ENCODE measurements at places on chromosomes 6 and 20.

DNA sequence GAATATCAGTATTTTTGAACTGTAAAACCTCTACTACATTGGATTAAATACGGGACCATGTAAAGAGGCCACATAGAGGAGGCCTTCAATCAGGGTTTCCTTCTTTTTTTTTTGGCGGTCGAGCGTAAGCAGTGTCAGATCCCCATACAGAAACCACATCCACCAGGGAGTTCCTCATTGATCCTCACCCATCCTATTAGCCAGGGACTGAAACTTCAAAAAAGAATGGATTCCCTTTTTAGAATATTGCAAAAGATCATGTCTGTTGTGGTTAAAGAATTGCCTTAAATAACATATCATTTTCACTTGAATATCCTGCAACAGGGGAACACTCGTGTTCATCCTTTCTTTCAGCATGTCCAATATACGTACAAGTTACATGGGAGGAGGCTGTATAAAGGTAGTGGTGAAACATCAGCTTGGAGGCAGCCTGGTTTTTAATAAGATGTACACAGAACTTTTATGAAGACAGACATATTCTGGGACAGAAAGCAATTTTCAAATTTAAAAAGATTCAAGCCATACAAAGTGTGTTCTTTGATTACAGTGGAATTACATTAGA lies 96.1 kb downstream of the PPP1R14C start:
- no peak for DNase-seq

DNA sequence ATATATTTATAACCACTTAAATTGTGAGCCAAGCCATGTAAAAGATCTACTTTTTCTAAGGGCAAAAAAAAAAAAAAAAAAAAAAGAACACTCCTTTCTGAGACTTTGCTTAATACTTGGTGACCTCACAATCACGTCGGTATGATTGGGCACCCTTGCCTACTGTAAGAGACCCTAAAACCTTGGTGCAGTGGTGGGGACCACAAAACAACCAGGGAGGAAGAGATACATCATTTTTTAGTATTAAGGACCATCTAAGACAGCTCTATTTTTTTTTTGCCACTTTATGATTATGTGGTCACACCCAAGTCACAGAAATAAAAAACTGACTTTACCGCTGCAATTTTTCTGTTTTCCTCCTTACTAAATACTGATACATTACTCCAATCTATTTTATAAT lies 22.9 kb downstream of the PRDM1 start:
- DNase-seq, result no peak

- no peak for DNase-seq
These were observed 297.8 kb downstream of the ZFAND3 start for GRCh38 chr6:38117281-38117680.

DNA sequence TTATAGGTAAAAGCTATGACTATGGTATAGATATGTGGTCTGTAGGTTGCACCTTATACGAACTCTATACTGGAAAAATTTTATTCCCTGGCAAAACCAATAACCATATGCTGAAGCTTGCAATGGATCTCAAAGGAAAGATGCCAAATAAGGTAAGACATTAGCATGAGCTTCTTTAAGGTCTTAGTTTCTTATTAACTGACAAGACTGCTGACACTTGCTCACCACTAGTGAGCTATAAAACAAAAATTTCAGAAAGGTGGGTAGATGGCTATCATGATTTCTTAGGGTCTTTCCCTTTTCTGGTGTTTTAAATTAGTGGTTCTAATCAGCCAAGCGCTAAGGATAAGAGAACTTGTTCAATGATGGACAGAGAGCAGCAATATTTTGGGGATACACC lies 21.9 kb downstream of the FAM217A start:
- DNase-seq, result no peak

- no peak for DNase-seq
These were observed 257.8 kb downstream of the RNGTT start for GRCh38 chr6:88705601-88706000.

DNA sequence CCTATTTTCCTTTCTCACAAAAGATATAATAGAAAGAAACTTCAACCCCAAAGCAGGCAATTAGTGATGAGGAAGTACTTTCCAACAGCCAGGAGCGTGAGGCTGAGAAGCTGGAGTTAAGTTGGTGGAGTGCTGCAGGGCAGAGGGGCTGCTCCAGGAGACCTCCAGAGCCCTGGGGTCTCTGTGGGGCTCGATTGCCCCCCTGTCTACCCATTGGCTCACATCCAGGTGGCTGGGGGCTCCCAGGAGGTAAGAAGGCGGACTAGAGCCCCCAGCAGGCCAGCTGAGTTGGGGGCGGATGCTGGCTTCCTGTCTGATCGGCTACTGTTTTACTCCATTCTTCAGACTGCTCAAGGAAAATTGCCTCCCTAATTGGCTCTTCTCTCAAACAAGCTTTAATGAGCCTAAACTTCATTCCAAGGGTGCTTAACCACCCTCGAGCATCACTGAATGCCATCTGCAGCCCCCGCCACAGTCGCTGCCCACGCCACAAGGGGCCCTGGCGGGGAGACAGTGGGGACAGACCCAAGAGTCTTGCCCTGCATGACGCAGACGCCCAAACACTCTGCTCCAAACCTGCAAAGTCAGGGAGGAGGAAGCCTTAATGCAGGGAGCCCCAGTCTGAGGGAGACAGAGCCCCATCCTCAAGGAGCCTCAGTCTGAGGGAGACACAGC lies 78.6 kb downstream of the MDGA1 start:
- no peak for DNase-seq

DNA sequence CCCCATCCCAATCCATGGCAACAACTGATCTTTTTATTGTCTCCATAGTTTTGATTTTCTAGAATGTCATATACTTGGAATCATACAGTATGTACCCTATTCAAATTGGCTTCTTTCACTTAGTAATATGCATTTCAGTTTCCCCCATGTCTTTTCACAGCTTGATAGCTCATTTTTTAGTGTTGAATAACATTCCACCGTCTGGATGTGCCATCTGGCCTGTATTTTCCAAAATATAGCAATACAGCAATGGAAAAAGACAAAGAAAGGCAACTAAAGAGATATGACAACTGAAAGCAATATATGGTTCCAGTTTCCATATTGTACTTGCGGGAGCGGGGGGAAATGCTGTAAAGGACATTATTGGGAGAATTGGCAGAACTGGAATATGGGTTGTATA lies 166.4 kb upstream of the NT5E start:
- no peak for DNase-seq

- no peak for DNase-seq
These were observed 82.4 kb upstream of the TCF21 start for GRCh38 chr6:133806382-133807140.

DNA sequence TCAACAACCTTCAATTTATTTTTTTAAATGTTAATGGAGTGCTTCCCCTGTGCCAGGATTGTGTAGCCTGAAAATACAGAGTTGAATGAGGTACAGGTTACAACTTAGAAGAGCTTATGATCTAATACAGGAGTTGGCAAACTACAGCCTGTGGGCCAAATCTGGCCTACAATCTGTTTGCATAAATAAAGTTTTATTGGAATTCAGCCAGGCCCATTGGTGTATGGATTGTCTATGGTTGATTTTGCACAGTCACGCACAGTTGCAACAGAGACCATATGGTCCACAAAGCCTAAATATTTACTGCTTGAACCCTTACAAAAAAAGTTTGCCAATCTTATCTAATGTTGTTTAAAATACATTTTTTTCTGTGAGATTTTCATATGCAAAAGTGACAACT lies 177.3 kb upstream of the CCN2 start:
- no peak for DNase-seq

GRCh38 chr6:132365281-132365907 lies 35.9 kb downstream of the MOXD1 start:
- no peak for DNase-seq

GRCh38 chr6:130098317-130098716 lies 79.9 kb downstream of the L3MBTL3 start:
- DNase-seq, result no peak
